ENCODE measurements at places on chromosomes 2 and 18. TPM values are rescaled to one million over a fixed set of nuclear protein-coding genes. Genes with fewer than 3 reads are reported as not detected.

DNA sequence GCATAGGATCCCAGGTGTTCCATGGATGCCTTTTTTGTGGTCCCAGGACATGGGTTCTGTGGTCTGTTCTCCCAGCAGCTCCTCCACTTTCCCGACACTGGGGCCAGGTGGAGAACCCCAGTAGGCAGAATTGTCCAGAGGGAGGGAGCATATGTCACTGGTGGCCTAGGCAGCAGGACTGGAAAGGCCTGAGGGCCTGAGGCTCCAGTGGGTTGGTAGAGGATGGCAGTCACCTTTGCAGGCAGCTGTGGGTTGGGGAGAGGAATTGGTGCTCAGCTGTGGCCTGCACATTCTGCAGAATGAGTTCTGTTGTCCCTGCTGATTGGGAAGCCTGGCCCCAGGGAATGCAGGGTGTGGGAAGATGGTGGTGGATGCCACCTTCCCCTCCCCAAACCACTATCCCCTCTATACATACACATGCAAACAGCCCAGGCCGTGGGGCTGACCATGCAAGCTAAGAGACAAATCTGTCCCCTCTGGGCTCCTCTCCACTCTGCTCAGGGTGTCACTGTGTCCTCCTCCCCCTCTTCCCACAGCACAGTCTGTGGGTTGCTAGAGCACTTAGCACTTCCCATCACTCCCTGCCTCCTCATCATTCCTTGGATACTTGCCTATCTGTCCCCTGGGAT, 11.4 kb downstream of the CTIF start:
- ATAC-seq, result no peak

DNA sequence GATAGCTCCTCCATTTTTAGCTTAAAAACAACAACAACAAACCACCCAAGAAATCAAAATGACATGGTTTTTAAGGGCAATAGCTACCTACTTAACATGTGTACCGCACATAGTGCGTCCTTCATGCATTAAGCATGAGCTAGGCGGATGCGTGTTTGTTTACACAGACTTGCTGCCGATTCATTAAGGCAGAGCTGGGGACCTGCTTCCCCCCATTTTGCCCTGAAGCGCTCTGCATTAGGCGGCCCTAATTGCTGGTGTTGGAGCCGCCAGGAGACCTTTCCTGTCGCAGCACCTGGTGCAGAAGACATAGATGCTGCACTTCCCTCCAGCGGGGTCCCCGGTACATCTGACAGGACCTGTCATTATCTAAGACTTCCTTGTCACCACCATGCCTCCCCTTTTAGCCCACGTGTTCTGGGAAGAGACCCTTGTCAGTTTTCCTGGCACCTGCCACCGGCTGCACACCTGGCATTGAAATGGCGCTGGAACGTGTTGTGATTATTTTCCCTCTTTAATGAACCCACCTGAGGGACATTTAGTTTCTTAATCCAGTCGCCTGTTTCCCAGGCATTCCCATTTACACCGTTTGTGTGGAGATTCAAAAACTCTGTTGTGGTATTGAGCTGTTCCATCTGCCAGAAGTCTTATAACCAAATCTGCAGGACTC, 261.1 kb upstream of the RAB12 start:
- ATAC-seq, result no peak

DNA sequence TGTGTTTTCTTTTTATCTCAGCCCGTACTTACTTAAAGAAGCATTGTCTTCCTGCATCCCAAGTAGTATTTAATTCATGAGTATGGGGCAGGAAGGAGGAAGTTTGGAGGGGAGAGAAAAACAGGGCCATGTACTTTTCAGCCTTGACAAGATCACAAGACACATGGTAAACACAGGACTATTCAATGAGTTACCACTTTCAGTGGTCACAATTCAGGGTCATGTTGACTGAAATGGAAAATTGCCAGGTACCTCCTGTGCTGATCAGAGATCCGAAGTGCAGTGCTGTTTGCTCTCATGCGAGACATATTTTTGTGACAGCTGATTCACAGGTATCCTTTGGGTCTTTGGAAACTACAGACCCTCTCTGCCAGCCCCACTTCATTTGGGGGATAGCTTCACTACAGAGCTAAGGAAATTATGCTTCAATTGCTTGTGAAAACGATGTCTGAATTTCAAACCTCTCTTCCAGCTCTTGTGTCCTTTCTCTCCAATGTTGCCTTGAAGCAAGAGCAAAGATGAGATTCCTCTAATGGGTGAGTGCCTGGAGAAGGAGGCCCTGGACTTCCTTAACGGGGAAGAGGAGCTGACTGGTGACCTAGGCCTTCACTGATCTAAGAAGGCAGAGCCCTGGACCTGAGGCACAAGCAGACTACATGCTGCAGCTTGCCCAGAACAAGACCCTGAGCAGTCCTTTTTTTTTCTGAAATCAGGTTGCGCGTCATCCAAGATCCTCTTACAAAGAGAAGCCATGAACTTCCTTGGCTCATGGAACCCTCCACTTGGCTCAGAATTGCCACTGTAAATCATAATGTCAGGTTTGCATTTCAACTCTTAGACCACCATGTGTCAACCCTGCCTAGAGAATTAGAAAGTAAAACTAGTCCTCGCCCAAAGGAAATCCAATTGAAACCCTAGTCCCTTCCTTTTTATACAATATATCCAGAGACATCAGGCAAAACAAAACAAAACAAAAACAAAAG, 44.1 kb downstream of the EVA1A start:
- ATAC-seq, result no peak

- no peak for ATAC-seq
Observed at GRCh38 chr18:35999925-36000324, 27.4 kb downstream of the RMP24 start.

DNA sequence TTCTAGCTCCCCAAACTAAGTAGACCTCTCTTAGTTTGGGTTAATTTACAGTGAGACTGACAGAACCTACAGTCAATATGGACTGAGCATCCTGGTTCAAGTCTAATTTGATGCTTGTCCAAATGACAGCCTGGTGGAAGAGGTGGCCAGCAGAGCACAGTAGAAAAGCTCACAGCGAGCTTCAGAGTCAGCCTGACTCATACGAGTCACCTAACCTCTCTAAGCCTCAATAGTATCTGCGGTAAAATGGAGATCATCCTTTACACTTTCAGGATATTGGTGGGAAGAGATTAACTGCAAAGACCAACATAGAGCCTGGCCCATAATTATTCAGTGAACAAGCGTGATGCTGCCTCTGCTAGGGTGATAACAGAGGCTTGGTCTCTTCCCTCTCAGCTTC, 54.5 kb downstream of the DOCK10 start:
- no peak for ATAC-seq

- peak; percentile 55 for ATAC-seq
Observed at GRCh38 chr2:54613794-54614257, 109.6 kb upstream of the EML6 start.

DNA sequence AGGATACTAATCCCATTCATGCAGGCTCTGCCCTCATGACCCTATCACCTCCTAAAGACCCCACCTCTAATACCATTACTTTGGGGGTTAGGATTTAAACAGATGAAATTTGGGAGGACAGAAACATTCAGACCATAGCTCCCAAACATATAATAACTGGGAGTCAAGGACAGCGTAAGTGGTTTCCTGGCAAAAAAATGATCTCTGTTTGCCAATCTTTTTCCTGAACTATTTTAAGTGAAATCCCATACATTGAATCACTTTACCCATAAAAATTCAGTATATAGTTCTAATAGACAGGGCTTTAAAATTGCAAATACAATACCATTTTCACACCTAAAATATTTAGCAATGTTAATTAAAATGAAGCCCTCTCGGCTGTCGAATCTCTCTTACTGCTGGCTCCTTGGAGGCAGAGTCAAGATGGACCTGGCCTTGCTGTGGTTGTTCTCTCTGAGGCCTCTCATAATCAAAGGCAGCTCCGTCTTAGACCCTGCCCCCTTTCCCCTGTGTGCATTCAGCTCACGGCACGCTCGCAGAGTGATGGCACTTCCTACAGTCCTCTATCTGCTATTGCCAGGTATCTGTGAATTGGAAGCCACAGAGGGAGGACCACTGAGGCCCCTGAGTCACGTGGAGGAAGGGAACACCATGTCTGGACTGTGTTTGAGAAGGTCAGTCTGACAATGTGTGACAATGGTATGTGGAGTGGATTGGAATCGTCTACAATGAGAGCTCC, 132.3 kb downstream of the UXS1 start:
- ATAC-seq, result no peak

- no peak for ATAC-seq
Observed at GRCh38 chr2:146031158-146031557, 1511.2 kb upstream of the ZEB2 start.

- no peak for ATAC-seq
Observed at GRCh38 chr2:143823876-143824275, 694.7 kb downstream of the ARHGAP15 start.

- no peak for ATAC-seq
Observed at GRCh38 chr2:200396781-200397242, 90.3 kb downstream of the SPATS2L start.

DNA sequence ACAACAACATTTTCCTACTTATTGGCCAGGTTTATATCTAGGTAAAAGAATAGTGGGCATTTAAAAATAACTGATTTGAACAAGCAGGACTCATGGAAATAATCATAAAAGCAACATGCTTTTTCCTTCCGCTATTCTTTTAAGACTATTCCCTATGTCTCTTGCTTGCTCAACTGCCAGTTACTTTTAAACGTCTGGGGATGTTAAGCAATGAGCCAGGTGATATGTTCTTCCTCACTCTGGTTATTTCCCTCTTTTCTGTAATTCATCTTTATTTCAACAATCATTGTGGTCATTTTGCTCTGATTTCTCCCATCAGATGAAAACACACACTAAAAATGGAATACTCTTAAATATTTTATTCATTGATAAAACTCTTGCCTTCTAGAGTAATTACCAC, 33.4 kb upstream of the SLC8A1 start:
- ATAC-seq, result no peak

DNA sequence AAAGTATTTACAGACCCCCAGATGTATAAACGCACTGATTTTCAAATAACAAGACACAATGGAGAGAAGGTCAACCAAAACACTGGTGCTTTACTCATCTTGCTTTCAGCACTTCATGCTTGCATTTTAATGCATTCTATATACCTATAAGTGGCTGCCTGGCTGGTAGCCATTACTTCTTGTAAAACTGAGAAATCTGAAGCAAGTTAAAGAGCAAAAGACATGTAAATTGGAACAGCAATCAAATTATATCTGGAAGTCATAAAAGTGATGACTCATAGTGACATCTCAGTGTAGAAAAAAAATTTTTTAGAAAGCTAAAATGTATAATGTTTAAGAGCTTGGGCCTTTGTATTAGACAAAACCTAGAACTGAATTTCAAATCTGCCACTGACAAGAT, 106.2 kb downstream of the CCDC141 start:
- ATAC-seq, result no peak

DNA sequence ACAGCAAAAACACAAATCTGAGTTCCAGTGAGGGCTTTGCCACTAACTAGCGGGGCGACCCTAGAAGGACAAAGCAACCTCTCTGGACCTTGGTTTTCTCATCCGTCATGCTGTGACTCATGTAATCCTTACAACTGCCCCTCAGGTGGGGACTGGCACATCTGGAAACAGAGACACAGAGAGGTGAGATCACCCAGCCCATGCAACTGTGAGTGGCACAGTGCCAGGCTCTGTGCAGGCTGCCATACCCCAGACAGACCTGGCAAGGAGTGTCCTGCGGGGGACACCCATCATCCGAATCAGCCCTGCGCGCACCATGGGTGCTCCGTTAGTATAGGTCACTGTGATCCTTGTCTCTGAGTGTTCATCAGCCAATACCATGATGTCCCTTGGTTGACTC, 198.3 kb downstream of the SMAD7 start:
- ATAC-seq, result no peak

DNA sequence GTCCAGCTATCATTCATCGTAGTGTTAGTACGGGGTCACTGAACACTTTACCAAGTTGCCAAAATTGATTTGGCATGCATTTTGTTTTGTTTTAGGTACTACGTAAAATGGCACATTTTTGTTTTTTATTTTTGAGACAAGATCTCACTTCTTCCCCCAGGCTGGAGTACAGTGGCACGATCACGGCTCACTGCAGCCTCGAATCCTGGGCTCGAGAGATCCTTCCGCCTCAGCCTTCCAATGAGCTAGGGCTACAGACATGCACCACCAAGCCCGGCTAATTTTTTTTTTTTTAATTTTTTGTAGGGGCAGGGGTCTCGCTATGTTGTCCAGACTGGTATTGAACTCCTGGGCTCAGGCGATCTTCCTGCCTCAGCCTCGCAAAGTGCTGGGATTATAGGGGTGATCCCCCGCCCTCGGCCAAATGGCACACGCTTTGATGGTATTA, 786 bp downstream of the TAF1B start:
- peak; percentile 8 for ATAC-seq

- ATAC-seq, result no peak
Observed at GRCh38 chr2:127645395-127646291, at the start of gene GPR17. TSS of gene GPR17 (plus strand) at chr2:127646153. CDS start at chr2:127650736, 4,583 bp downstream.

DNA sequence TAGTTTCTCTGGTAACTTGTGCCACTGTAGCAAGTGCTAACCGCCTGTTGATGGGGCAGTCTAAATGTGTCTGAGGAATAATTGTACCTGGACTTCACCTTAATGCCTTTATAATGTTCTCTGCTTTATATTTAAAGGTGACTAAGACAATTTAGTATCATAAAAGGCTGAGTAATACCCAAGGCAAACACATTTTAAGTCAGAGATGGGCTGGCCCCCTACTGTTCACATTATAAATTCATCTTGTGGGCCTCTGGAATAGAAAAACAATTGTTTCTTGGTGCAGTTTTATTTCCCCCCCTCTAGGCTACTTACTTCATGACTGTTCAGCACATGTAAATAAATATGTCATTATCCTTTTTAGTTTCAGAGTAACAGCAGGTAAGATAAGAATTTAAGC, 559.3 kb upstream of the PIK3C3 start:
- no peak for ATAC-seq

GRCh38 chr18:58766164-58766563, 94.9 kb downstream of the MALT1 start:
- no peak for ATAC-seq

- ATAC-seq, result peak; percentile 20
Observed at GRCh38 chr2:8684878-8685696, 3.2 kb downstream of the ID2 start.

DNA sequence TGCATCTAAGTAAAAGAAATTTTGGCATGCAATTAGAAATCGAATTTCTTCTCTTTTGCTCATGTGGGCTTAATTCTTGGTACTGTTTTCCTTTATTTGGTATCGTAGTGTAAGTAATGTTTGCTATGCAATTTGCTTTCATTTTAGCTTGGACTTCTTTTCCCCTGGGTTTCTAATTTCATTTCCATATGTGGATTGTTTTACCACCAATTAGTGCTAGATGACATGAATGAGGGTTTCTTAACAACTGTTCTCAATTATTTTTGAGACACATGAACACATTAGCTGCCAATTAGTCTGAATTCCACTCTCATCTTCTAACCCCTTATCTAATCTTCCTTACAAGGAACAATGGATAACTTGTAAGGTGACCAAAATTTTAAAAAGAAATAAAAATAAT, 1047.2 kb upstream of the PIK3C3 start:
- no peak for ATAC-seq

- ATAC-seq, result no peak
Observed at GRCh38 chr2:16023506-16024360, 83.4 kb downstream of the MYCN start.

LCT gene
- total RNA-seq, result not detected

CYP26B1 gene
- total RNA-seq, result 1.9 TPM

TOGARAM2 gene
- total RNA-seq, result 0.16 TPM

PARD3B gene
- 4.3 TPM for total RNA-seq

PRKAG3 gene
- not detected for total RNA-seq

STARD6 gene
- not detected for total RNA-seq

PCARE gene
- 0.08 TPM for total RNA-seq

CCDC85A gene
- total RNA-seq, result 0.24 TPM
